Cardiac fibroblast (primary cell): ENCODE measurements at places on chromosomes 2 and 18.

GRCh38 chr2:229566370-229566769 is 148.0 kb downstream of the DNER start:
- DNase-seq: no peak

DNA sequence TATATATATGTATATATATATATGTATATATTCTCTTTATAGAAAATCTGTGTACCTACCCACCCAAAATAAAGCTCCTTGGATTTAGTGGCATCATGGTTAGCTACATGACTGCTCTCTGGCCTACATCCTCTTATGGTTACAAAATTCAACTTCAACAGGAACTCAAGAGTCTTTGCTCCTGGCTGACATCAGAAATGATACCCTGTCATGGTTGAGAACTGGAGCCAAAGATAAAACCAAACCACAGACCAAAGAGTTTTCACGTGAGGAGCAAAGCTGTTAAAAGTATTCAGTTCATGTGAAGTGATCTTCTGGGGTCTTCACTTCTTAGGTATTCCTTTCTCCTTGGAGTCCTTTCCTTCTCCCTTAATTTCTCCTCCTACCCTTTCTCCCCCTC is 476.3 kb downstream of the SOX11 start:
- no peak for DNase-seq

GRCh38 chr2:187554011-187554703 is at the start of gene TFPI:
Gene TFPI, minus strand, starts transcription at chr2:187554435. Its CDS starts 50,667 bp downstream, at chr2:187503768.
- DNase-seq: peak; percentile 82

DNA sequence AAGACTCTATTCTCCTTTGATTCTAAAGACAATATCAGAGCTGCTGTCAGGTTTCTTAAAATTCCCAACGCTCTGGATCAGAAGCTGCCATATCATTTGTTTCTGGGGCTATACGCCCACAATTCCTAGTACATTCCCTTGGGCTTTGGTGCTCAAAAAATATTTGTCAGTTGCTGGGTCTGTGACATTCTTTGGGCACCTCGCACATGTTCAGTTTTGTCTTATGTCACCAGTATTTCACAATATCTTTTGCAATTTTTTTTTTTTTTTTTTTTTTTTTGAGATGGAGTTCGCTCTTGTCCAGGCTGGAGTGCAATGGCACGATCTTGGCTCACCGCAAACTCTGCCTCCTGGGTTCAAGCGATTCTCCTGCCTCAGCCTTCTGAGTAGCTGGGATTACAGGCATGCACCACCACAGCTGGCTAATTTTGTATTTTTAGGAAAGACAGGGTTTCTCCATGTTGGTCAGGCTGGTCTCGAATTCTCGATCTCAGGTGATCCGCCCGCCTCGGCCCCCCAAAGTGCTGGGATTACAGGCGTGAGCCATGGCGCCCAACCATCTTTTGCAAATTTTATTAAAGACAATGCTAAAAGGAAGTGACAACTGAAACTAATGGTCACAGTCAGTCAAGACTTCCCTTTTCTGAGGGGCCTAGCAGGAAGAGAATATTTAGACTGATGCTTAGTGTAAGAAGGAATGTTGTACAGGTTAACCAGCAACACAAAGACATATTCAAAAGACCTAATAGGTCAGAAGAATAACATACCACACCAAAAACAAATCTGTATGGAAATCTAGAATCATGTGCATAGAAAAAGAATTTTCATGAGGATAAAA is 6.8 kb downstream of the ZNF397 start:
- DNase-seq: no peak

DNA sequence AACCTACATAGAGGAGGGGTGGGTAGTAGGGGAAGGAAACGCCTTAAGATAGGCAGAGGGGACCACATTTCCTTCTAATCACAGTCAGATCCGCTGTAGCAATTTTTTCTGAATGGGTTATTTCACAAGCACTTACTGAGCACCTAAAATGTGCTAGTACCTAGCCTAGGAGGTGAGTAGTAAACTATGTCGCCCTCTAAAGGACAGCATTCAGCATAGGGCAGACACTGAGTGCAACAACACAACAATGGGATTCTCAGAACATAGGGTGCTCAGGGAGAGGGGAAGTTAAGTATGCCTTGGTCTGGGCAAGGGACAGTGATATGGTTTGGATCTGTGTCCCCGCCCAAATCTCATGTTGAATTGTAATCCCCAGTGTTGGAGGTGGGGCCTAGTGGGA is 166.1 kb upstream of the RAB6C start:
- DNase-seq: no peak

GRCh38 chr18:50682852-50683251 is 123.0 kb downstream of the MAPK4 start:
- DNase-seq: no peak
